Frontal cortex (tissue), 4 donors: ENCODE measurements at places on chromosomes 2 and 18. TPM values are rescaled to one million over a fixed set of nuclear protein-coding genes. Genes with fewer than 3 reads are reported as not detected.

DNA sequence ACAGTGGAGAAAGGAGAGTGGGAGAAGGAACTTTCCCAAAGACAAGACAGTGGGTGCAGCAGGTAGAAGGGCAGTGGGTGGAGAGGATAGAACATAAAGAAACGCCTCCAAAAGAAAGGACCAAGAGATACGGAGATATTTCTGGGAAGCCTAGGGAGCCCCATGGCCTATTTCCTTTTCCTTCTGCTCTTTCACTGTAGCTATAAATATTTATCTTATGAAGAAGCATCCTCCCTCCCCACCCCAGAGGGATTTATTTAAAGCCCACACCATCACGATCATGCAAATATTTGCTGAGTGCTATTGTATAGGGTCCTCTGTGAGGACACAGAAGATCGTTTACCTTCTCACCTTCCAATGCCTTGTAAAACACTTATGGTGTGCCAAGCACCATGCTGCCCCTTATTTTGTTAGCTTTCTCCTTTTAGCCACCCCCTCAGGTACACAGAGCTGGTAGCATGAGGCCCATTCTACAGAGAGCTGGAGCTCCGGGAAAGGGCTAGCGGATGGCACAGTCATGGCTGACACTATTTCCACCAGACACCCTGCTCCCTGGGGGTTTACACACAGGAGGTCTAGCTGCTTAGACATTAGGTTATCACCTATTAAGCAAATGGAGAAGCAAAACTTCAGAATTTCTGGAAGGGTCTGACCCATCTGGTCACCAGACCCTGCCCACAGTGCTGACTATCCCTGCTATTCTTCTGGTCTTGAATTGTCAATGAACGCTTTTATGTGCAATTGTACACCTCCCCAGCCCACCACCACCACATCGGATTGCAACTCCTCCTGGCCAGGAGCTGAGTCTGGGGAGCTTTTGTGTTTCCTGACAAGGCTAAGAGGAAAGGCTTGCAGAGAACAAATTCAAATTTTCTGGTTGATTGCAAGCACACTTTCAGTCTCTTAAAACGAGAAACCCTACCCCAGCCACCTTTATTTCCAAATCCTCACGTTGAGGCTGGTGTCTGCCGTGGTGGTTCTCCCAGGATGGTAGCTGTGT is 91.8 kb upstream of the KLF7 start:
- DNase-seq = no peak

DNA sequence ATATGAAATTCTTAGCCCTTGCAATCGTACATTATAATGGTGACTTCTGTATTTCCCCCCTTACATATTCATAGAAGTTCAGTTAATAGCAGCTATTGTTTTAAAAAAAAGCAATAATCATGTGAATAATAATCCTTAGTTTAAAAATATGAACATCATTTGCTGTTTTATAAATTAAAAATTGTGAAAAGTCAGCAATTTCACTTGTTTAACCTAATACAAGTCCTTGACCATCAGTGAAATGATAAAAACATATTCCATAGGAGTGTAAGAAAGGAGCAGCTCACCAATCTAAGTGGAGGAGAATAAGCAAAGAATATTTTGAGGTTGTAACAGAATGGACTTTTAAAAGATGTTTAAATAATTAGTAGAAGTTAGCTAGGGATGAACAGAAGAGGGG is 650.2 kb downstream of the SUCLG1 start:
- no peak for DNase-seq

Gene SERPINB4
- total RNA-seq = not detected

Gene MC4R
- 3.3 TPM for total RNA-seq

DNA sequence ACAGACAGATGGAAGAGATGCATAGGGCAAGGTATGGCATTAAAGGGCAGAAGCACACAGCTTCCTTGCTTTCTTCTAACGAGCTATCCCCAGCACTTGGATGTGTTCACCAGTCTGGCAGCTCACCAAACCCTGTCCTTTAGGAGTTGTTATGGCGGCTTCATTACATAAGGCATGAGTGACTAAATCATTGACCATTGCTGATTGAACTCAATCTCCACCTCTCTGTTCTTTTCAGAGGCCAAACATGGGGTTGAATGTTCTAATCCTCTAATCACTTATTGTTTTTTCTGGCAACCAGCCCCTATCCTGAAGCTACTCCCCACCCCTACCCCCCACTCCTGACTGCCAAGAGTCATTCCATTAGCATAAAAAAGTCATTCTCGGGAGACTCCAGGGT is 301.8 kb downstream of the XIRP2 start:
- DNase-seq = no peak

GRCh38 chr18:53219853-53220252 is 879.9 kb downstream of the DCC start:
- no peak for DNase-seq

DNA sequence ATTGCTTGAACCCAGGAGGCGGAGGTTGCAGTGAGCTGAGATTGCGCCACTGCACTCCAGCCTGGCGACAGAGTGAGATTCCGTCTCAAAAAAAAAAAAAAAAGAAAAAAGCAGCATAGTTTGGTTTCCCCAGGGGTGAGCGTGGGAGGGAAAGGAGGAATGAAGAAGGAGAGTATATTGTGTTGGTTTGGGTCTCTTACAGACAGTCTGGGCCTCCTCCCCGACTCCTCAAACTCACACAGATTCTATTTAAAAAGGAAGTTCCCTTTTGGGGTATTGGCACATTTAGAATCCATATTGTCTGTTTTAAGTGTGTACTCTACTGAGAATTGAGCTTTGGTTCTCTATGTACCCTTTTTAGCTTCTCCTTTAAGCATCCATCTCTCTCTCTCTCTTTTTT is 27.4 kb upstream of the SLC20A1 start:
- no peak for DNase-seq

DNA sequence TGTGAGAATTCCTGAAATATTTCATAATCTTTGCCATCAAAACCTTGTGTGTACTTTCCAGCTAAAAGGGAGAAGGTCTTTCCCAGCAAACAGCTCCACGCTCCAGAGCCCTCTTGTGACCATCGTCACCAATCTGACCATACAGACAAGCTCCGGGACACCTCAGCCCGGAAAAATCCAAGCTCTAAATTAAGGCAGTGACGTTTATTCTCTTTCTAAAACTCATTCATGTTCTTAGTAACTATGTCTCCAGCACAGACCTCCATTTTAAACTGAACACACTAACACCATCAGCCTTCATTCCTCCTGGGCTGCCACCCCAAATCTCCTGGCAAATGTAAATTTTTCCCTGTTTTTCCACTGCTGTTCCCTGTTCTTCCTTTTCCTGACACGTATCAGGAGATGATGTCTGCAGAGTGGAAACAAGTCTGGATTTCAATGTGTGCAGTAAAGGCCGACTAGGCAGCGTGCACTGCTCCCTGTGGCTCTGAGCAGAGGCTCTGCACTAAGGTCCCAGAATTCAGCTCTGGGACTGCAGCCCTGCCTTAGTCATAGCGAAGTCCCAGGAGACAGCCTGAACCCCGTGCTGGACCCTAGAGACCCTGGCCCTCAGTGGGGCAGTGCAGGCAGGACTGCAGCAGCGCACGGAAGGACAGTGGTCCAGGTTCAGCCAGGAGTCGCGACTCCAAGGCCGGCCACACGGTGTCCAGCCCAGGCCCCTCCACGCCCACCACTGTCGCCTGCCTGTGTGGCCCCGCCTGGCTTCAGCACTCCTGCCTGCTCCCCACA is 452.5 kb upstream of the SALL3 start:
- DNase-seq = no peak

- no peak for DNase-seq
Measured at GRCh38 chr18:51038110-51038509, 8.1 kb downstream of the SMAD4 start.

- no peak for DNase-seq
Measured at GRCh38 chr2:35228584-35228983, 1127.0 kb upstream of the CRIM1 start.

DNA sequence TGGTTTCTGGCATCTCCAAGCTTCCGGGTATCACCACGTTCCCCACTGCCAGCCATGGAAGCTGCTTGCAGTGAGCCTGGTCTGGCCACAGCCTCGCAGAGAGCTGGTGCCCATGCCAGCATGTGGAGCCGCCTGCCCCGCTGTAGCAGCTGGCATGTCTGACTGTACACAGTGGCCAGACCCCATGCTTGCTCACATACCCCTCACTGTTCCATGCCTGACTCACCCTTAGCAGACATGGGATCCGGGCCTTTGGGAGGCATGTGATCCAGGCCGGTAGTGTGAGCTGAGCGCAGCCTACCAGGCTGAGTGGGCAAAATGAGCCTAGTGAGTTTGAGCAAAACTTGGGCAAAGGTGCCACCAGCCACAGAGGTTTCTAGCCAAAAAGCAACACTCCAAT is 18.8 kb upstream of the RPRD1A start:
- DNase-seq = no peak

DNA sequence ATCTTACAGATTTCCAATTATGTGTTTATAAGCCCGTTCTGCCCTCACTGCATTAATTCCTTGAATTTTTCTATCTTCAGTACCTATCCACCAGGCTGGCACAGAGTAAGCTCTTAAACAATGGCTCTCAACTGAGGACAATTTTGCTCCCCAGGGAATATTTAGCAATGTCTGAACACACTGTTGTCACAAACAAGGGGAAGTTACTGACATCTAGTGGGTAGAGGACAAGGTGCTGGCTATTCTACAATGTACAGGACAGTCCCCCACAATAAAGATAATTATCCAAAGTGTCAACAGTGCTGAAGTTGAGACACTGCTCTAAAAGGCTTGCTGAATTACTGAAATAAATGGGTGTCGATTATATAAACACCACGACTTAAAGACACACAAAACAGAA is 5.0 kb downstream of the NDUFS1 start:
- DNase-seq = no peak

- no peak for DNase-seq
Measured at GRCh38 chr2:21607572-21607971, 483.8 kb downstream of the TDRD15 start.

- no peak for DNase-seq
Measured at GRCh38 chr2:12211326-12212175, 465.1 kb downstream of the LPIN1 start.

DNA sequence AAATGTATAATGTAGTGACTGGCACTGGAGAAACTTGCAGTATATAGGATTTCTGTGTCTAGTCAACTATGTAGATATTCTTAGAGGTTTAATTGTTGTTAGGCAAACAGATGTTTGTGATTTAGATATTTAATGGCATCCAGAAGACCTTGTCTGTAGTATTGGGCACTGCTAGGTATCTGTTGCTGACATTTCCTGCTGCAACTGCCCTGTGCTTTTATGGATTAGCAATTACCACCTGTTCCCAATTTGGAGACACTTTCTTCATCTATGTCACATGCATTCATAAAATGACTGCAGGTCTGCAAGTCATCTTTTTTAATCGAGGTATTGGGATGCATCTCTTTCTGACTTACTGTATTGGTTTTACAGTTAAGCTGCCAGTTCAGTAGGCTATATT is 71.3 kb downstream of the ITGA4 start:
- no peak for DNase-seq

GRCh38 chr2:189372688-189373257 is 68.5 kb upstream of the WDR75 start:
- no peak for DNase-seq

DNA sequence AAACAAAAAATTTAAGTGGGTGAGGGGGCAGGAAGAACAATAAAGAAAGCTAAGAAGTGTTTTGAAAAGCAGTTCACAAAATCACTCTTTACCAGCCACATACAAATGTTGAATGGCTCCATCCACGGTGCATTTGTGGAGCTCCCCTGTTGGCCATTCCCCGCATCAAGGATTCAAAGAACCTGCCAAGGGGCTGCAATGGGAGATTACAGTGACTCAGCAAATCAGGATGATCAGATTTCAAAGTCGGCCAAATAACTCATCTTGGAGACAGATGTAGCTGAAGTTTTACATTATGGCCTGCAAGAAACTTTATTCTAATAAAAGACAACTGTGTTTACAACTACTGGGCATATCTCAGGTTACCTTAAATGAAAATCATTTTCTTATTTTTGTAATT is 26.9 kb downstream of the COL4A3 start:
- no peak for DNase-seq

- no peak for DNase-seq
Measured at GRCh38 chr2:127347734-127348392, 39.9 kb downstream of the MAP3K2 start.

GRCh38 chr2:140353541-140353940 is 1573.4 kb upstream of the NXPH2 start:
- no peak for DNase-seq

- DNase-seq = no peak
Measured at GRCh38 chr2:78734221-78734620, 291.3 kb upstream of the REG3G start.

GRCh38 chr2:136000502-136000901 is 15.1 kb upstream of the DARS1 start:
- no peak for DNase-seq

DNA sequence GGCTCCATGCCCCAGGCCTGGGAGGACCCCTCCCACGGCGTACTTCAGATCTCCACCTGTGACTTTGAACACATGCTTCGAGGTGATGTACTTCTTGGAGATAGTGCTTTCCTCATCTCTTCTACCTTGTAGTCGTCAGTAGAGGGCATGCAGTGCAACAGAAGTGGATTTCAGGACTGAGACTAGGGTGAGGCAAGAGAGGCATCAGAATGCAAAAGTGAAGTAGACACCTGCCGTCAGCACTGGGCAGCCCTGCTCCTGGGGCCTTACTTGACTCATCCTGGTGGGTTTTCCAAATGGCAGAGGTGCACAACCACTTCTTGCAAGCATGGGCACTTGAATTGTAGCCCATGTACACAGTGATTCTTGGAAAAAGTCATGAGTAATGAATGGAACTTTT is 258.8 kb downstream of the NEDD4L start:
- DNase-seq = no peak
